ENCODE measurements at places on chromosomes 4 and X.

- DNase-seq, result no peak
These were observed 1256.5 kb downstream of the STIM2 start for GRCh38 chr4:28117084-28117682.

GRCh38 chrX:20988118-20988517 is 386.1 kb upstream of the CNKSR2 start:
- no peak for DNase-seq

- DNase-seq, result no peak
These were observed 11.2 kb upstream of the MORF4L2 start for GRCh38 chrX:103697687-103698086.

DNA sequence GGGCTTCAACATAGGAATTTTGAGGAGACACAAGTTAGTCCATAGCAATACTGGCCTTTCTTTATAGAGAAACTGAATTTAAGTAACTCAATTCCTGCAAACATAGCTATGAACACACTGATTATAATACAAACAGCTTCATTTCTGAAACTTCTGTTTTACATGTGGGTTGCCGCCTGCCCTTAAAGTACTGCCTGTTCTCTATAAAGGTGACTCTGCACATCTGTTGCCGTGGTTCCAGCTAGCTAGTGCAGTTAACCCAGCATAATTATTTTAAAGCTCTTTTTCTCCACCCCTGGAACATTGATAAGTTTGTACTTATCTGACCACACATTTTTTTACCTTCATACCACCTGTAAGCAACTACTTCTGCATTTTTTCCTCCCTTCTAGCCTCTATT is 177.6 kb downstream of the NWD2 start:
- no peak for DNase-seq

- no peak for DNase-seq
These were observed 231.5 kb downstream of the TRIML1 start for GRCh38 chr4:188370777-188371176.

DNA sequence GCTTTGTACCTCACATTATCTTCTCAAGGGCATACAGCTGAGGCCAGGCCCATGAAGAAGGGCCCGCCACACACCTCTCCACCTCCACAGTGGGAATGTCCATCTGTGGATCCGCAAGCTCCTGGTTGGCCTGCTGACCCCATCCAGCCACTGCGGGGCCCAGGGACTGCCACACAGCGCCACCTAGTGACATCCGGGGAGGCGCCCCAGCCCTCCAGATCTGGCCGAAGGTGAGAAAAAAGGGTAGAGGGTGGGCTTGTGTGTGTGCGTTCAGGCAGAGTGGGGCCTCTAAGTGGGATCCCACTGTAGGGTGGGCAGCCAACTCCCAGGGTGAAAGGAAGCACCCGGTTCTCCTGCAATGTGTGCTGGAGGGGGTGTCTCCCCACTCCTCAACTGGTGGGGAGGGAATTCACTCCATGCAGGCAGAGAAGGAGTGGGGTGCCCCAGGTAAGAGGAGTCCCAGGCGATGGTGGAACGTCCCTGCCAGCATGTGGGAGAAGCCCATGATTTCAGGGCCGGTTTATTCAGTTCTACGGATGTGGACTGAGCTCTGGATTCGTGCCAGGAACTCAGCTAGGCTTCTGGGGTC is 117.3 kb downstream of the ENPP6 start:
- DNase-seq, result no peak

GRCh38 chr4:24657768-24658617 is 73.6 kb upstream of the DHX15 start:
- DNase-seq, result no peak

Measured in CD8-positive, alpha-beta memory T cell (primary cell).